ENCODE measurements at places on chromosomes 16 and 17.
A peak's percentile ranks its signal among the peaks of the same experiment; 100 is the strongest.

- DNase-seq, result no peak
These were observed 12.4 kb downstream of the TAC4 start for GRCh38 chr17:49835472-49835871.

DNA sequence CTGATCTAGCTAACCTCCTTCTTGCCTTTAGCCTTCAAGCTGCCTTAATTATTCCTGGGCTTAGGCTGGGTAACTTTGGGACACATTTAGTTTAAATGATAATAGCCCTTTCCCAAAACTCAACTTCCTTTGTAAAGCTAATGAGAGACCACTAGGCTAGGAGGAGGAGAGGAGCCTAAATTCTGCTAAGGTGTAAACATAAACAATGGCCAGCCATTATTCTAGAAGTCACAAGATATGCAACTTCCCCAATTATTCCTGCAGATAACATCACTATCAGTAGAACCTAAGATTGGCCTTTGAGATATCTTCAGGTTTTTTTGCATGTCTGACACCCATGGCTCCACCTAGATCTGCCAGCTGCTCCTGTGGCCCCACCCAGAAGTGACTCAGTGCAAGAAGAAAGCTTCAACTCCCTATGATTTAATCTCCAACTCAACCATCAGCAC lies 131.2 kb upstream of the FAM20A start:
- DNase-seq, result no peak

- DNase-seq, result peak; percentile 21
These were observed 65.8 kb upstream of the SMIM36 start for GRCh38 chr17:55576996-55577586.

DNA sequence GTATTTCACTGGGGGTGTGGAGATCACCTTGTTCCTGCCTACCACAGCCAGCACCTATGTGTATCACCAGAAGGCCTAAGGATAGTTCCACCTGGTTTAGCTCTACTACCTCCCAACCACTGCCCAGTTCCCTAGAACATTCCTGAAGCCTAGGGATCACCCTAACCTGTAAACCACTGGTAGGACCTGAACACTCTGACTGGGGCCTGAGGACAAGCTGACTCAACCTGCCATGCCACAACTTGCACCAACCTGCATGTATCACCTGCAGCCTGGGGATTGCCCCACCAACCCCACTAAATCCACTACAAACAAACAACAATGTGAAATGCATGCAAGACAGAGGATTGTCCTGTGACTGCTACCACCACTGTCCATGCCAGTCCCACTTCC lies 128.1 kb downstream of the KIF2B start:
- DNase-seq, result no peak

DNA sequence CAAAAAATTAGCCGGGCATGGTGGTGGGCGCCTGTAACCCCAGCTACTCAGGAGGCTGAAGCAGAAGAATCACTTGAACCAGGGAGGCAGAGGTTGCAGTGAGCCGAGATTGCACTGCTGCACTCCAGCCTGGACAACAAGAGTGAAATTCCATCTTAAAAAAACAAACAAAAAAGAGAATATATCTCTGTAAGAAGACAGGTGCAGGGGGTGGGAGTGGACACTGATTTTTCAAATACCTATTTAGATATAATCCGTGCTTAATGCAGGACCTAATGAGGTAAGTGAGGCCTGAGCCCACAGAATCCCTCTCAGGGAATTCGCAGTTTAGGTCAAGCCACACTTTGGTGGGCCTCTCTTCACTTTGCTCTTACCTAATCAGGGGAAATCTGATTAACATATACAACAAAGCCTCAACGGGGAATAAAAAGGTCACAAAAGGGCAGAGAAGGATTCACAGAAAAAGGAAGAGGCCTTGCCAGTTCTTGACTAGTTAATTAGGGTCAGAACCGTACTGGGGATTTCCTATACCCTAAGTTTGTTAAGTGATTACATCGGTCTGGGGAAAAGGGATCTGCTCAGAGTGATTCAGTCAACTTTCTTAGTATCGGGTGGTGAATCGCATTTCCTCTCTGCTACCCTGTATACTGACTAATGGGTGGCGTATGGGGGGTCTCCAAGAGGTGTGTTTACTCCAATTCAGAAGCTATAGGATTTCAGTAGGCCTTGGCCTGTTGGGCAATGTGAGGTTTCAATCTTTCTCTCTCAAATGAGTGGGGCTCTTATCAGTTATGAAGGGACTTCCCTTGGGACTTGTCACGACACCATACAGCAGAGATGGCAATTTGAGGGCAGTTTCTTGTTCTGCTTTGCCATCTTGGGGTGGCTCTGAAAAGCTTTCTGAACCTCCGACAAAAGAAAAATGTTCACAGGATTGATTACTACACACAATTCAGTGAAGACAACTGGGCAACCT lies 1.9 kb upstream of the NFAT5 start:
- no peak for DNase-seq

GRCh38 chr17:4980644-4981216 lies 6.7 kb downstream of the CAMTA2 start:
- no peak for DNase-seq

- no peak for DNase-seq
These were observed 57.4 kb downstream of the ZFHX3 start for GRCh38 chr16:72990571-72990970.

DNA sequence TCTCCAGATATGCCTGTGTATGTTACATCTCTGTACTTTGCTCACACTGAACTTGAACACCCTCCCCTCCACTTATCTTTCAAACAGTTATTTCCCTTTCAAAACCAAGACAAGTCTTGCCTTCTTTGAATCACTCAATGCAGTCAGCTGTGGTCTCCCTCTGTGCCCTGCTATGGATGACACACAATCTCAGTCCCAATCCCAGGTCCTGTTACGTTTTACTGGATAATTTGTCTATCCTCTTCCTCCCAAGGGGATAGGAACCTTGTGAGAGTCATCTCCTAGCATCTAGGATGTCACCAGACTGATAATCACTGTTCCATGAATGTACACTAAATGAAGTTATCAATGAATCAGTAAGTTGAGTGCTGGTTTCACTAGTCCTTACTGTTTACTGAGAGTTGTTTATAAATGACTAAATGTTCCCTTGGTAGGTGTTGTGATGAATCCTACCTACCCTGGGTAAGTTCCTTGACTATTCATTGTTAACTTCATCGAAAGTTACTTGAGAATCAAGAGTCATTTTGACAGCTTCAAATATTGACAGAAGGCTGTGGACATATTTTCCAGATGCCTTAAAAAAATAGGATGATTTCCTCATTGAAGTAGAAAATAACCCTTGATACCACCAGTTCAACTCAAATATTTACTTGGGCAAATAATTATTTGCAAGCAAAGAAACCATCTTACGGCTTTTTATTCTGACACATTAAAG lies 244.9 kb downstream of the PRKCA start:
- no peak for DNase-seq

GRCh38 chr16:12296991-12297390 lies 320.5 kb downstream of the SNX29 start:
- DNase-seq, result no peak

GRCh38 chr16:25893332-25893731 lies 201.6 kb downstream of the HS3ST4 start:
- DNase-seq, result no peak

DNA sequence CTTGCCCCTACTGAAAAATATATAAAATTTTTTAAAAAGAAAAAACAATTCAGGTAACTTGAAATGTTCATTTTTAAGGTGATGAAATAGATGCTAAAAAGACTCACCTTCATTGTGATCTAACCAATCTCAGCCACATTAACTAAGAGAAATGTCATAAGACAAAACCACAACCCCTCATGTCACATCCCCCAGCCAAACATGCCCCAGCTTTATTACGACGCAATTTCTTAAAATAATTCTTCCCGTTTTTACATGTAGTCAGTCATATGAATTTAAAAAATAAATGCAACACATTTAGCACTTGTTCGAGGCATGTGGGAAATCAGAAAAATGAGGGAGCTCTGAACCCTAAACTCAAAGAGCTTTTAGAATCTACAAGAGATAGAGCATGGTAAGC lies 9.5 kb downstream of the AMFR start:
- no peak for DNase-seq

DNA sequence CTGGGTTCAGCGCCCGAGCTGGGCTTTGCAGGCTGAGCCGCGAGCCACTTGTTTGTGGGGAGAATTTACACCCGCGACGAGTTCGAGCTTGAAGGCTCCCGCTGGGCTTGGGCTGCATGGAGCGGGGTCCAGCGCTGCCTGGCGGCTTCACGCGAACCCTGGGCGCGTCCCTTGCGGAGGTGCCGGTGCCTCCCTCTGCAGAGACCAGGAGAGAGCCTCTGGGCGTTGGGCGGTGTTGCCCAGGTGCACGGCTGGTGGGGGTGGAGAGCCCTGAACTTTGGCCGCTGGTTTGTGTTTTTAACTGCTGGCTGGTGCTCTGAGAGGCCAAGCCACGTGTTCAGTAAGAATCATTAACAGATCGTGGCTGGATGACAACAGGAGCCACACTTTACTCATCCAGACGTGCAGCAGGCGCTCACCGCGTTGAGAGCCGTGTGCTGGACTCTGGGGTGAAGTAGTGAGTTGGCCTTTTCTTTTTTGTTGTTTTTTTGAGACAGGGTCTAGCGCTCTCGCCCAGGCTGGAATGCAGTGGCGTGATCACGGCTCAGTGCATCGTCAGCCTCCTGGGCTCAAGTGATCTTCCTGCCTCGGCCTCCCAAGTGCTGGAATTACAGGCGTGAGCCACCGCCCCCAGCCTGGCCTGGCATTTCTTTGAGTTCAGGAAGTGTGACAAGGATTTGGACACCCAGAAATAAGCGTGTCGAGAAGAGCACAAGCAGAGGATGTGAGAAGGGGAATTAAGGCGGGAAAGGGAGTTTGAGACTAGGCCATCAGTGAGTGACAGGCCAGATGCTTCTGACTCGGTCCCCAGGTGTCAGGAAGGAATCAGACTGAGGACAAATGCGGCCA lies 827 bp downstream of the CDK10 start:
- DNase-seq, result no peak

- DNase-seq, result no peak
These were observed 23.3 kb downstream of the CPNE2 start for GRCh38 chr16:57115514-57116182.

DNA sequence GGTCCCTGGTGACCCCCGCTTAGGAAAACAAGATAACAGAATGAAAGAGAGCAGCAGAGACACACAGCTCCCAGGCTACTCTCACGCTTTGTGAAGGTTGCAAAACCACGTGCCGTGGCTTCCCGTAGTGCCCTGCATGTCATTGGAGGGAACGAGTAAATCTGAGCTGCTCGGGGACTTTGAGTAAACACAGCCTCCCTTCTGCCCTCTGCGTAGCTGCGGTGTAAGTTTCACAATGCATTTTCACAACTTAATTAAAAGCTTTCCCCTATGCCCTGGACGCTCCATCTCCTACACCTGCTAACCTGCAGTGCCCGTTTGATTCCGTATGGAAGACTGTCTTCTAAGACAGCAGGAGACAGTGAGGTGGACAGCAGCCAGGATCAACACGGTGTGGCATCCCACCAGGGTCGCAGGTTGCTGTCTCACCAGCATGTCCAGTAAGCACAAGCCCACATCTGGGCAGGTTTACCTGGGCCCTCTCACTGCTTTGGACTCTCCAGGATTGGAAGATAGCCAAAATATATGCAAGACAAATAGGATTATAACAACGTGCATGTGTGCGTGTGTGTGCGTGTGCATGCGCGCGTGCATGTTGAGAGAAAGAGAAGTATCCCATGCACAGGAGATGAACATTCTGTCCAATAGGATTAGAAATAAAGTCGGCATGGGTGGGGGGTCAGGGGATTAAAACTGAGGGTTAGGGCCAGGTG lies 116.4 kb upstream of the RCVRN start:
- no peak for DNase-seq

DNA sequence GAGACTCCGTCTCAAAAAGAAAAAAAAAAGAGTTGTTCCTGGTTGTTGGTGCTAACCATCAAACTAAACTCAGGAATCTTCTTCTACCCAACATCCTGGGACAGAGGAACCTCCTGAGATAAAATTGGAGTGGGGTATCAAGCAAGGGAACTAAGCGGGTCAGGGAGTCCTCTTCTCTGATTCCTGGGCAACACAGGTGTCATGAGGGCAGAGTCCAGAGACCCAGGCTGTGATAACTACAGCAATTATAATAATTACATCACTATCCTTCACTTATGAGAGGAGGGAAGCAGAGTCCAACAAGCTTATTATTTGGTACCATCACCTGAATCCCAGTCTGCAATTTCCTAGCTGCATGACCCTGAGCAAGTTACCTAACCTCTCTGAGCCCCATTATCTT lies 8.1 kb downstream of the C17orf50 start:
- DNase-seq, result no peak

DNA sequence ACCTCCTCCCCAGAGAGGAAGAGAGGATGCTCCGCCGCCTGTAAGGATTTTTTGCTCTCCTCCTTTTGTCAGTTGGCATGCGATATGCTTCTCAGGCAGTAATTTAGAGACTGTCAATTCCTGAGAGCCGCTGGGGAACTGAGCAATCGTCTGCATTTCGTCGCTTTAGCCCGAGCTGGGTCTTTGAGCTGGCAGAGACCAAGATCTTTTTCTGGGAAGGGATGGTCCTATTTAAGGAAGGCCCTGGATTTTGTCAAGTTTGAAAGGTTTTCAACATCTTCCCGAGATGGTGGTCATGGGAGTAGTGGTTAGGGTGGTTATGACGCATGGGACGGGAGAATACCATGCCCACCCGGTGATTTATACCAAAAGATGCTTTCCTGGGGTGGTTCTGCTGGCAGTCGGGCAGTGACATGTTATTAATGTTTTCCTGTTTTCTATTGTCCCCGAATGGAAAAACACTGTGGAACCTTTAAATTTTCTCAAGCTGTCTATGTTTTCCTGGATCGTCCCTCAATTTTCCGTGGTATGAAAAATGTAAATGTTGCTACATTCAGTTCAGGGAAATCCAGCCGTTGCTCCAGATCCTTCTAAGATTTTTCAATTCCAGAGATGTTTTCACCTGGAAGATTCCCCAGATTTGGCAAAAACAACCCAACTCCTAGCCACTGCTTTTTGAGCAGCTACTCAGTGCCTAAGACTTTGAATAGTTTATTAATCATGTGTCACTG lies 586.4 kb downstream of the MAF start:
- no peak for DNase-seq

DNA sequence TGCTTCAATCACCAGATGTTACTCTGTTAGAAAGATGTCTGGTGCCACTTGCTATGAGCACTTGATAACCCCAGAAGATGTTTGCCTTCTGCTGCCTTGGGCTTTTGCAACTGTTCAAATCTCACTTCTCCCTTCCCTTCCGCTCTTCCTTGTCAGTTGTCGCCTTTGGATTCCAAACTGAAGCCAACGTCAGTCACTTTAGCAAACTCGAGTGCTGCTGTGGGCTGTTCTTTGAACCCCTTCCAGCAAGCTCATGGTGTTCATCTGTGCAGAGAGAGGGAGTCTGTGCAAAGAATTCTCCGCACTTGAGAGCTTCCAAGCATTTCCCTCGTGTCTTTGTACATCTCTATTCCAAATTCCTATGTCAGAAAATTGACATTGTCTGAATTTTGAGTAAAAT lies 879.4 kb downstream of the CDH11 start:
- no peak for DNase-seq

Measured in activated T-helper 1 cell treated with anti-CD3 and anti-CD28 coated beads, Interleukin-2, amount 50 U/mL, for 16 hours (primary cell).